Fibroblast of the aortic adventitia (primary cell): ENCODE measurements at places on chromosomes 6 and 20.

DNA sequence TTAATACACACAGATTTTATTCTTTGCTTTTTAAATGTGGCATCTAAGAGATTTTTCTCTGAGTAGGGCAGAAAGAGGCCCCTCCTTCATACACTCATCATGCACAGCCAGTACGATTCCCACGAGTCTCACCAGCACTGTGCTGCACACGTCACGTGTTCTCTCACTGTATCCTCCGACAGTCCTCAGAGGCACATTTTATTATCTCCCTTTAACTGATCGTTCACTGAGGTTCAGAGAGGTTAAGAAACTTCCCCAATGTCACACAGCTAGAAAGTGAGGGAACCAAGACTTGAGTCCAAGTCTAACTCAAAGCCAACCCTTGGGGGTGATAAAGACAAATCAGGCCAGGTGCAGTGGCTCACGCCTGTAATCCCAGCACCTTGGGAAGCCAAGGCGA, 142.5 kb downstream of the PREX1 start:
- DNase-seq: no peak

- no peak for DNase-seq
Observed at GRCh38 chr6:34374069-34374468, 18.4 kb downstream of the NUDT3 start.

DNA sequence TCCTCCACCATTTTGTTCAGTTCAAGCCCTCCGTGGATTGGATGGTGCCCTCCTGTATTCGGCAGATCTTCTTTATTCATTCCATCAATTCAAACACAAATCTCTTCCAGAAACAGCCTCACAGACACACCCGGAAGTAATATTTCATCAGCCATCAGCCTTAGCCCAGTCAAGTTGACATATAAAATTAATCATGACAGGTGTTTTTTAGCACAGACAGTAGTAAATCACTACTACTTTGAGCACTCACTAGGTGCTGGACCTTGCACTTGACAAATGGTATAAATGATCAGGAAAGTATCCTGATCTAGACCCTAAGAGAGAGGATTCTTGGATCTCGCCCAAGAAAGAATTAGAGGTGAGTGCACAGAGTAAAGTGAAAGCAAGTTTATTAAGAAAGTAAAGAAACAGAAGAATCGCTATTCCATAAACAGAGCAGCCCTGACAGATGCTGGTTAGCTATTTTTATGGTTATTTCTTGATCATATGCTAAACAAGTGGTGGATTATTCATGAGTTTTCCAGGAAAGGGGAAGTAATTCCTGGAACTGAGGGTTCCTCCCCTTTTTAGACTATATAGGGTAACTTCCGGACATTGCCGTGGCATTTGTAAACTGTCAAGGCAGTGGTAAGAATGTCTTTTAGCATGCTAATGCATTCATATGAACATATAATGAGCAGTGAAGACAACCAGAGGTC, 194.6 kb upstream of the LAMP5 start:
- no peak for DNase-seq

GRCh38 chr6:32128751-32129296, 778 bp upstream of the ATF6B start:
- DNase-seq: no peak

DNA sequence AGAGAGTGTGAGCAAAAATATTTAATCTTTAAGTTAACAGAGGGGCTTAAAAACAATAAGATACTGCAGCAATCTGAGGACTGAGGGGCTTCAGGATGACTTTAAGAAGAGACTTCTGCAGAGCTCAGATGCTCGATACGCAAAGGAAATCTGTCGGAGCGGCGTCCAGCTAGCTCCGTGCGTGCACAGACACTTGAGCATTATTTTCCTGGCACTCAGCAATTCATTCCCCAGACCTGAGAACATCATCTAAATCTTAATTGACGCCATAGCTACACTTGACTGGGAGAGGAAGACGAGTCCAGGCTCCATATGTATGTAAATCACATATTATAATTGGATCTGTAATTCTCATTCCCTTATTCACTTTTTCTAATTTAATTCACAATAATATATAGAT, 228.2 kb downstream of the SOD2 start:
- DNase-seq: peak; percentile 6

- DNase-seq: no peak
Observed at GRCh38 chr6:22372922-22373321, 76.1 kb upstream of the PRL start.

DNA sequence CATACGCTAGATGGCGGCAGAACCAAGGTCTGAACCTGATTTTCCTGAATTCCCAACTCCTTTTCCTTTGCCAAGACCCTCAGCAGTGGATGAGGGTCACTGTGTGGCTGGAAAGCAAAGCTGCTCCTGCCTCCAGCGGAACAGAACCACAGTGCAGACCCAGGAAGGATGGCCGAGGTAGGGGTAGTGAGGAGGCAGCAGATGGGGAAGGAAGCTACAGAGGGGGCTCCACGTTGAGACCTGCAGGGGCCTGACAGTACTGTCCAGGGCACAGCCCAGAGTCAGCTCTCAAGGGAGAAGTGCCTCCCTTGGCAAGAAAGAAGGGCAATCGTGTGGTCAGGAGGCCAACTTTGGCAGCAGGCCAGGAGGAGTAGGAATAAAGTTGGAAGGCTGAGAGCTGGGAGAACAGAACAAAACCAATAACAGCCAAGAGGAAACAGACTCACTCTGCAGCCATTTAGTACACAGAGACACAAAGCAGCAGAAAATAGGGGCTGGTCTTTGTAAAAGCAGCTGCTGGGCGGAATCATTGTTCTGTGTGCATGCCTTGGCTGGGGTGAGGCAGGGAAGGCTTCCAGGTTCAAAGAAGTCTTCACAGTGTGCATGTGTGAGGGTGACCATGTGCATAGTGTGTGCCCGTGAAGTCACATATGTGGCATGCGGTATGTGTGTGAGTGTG, 3.1 kb downstream of the GABRR2 start:
- peak; percentile 88 for DNase-seq

DNA sequence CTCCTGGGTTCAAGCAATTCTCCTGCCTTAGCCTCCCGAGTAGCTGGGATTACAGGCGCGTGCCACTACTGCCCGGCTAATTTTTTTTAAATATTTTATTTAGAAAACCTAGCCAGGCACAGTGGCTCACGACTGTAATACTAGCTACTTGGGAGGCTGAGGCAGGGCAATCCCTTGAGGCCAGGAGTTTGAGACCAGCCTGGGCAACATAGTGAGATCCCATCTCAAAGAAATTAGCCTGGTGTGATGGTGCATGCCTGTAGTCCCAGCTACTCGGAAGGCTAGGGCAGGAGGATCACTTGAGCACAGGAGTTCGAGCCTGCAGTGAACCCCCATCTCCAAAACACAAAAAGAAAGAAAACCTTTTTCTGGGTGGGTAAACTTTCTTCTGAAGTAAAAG, 2.4 kb downstream of the SLC44A4 start:
- DNase-seq: no peak

DNA sequence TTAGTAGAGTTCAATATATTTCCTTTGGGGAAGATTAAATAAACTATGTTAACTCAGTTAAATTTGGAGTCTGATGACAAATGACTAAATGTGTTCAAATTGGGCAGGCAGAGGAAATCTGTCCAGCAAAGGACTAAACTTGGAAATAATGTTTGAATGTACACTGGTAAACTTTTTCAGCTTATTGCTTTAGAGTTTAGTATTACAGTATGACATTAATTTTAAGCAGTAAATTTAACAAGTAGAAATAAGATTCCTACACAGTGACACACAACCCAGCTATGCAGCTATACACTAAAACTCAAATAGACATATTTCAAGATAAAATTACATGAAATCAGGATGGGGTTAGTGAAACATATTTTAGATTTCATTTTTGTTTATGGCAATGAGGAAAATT, 42.6 kb upstream of the HDGFL1 start:
- no peak for DNase-seq

DNA sequence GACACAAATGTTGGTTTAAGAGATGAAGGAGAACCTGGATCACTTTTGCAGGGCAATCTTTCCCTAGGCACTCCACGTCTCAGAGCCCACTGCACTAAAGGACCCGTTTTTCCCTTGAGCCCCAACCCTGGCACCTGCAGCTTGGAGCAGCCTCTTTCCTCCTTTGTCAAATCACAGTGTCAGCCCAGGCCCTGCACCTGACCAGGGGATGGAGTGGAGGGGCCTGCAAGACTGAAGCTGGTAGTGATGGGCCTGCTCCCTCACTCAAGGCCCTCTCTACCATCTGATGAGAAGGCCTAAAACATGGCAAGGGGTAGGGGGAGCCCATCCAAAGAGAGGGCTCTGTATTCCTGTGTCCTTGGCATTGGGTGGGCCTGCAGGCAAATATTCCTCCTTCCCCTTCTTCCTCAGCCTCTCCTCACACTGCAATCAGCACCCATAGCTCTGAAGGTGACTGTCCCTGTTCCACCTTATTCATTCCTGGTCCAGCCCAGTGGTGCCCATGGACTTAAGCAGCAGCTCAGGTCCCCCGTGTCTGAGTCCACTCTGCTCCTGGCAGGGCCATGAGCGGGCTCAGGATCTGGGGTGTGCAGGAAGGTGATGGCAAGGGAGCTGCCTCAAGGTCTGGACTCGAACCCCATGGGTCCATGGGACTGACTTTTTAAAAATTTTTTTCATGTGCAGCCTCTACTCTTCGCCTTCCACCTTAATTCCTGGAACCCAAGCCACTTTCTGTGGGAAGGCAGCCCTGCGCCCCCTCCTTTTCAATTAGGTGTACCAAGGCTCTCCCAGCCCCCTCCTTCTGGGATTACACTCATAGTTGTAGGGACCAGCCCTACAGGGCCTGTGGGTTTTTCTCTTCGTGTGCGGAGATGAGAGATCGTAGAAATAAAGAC, 6.7 kb downstream of the RAET1G start:
- no peak for DNase-seq
